ENCODE measurements at places on chromosomes 3 and 15.

DNA sequence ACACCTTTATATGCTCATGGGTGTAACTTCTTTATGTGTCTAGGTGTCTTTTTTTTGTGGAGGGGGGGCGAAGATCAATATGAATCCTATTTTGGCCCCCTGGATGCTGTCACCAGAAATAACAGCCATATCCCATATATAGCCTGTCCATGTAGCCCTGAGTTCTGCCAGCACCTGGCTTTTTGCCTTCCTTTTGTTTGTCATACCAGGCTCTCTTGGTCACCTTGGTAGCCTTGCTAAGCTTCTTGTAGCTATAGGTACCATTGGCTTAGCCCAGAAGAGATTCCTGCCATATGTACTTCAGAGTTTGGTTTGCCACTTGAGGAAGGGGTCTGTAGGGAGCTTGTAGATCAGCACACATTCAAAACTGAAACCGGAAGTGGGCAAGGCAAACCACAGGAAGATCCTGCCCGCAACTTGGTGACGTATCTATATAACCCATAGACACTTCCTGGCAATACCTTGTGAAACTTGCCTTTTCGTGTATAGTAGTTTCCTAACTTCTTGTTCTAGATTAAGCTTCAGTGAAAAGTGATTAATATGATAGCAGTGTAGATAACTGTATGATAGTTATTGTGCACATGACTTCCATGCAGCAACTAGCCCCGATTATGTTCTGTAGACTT, 11.9 kb downstream of the RASA2 start:
- no peak for DNase-seq

DNA sequence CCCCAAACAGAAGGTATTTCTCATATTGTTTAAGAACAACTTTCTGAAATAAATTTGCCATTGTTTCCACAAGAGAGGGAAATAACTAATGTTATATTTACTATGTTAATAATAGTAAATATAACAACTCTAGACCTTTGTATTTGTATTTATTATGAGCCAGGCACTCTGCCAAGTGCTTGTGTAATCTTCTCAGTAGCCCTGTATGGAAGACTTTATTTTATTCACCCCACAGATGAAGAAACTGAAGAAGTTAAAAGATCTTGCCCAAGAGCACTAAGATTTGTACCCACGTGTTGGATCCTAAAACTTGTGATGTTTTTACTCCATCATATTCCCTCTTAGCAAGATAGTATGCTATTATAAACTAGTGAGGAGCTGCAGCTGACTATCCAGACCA, 12.0 kb upstream of the GNB4 start:
- DNase-seq = no peak

DNA sequence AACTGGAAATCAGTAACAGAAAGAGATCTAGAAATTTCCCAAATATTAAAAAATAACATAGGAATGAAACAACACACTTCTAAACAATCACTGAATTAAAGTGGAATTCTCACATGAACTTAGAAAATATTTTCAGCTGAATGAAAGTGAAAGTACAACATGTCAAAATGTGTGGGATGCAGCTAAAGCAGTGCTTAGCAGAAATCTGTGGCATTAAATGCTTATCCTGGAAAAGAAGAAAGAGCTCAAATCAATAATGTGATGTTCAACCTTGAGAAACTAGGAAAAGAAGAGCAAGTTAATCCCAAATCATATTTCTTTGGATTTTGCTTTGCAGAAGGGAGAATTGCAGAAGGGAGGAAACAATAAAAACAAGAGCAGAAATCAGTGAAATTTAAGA, 98.2 kb upstream of the NR2E3 start:
- no peak for DNase-seq

- DNase-seq = peak; percentile 65
Measured at GRCh38 chr3:33211444-33211843, 7.2 kb downstream of the SUSD5 start.

GRCh38 chr3:54785976-54786375, 141.9 kb downstream of the LRTM1 start:
- no peak for DNase-seq

DNA sequence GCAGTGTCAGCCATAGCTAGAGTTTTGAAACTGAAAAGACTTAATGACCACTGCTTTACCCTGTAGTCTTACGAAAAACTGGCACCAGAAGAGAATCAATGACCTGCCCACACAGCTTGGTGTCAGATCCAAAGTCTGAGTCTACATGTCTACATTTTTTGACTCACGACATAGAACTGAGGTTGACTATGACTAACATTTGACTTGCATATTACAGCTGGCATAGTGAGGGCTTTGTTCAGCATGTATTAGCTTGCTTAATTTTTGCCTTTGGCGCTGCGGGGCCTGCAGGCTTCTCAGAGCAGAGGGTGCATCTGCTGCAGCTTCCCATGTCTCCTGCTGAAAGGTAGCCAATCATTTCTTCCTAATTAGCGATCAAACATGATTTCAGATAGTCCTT, 167.0 kb downstream of the EBLN2 start:
- DNase-seq = no peak

Measured in kidney glomerular epithelial cell (primary cell).